ENCODE measurements at places on chromosomes 3 and 15. TPM values are rescaled to one million over a fixed set of nuclear protein-coding genes. Genes with fewer than 3 reads are reported as not detected.

The ITGA11 gene
- 2.4 TPM for total RNA-seq

The TBC1D2B gene
- 19.3 TPM for total RNA-seq

The WDR76 gene
- total RNA-seq = 12.9 TPM

The DUOXA2 gene
- total RNA-seq = not detected

The VILL gene
- total RNA-seq = 0.32 TPM

Measured in A549 treated with Mapracorat at 1 μM for 4 hours (cell line).